KBM-7 (cell line): ENCODE measurements at places on chromosomes 5 and 9.

- no peak for DNase-seq
Observed at GRCh38 chr5:34758514-34758913, 80.5 kb upstream of the TTC23L start.

- DNase-seq = no peak
Observed at GRCh38 chr9:125883565-125884217, 136.5 kb downstream of the PBX3 start.

DNA sequence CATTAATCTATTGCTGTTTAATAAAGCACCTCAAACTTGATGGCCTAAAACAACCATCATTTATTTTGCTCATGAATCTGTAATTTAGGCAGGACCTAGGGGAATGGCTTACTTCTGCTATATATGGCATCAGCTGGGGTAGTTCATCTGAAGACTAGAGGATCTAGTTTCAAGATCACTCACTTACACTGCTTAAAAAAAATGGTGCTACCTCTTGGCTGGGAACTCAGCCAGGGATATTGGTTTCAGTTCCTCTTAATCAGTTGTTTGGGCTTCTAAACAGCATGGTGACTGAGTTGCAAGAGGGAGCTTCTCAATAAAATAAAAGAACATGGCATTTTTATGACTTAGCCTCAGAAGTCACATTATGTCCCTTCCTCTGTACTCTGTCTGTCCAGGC lies 142.0 kb downstream of the FAM114A2 start:
- DNase-seq = peak; percentile 50

GRCh38 chr5:77449981-77450380 lies 42.1 kb downstream of the WDR41 start:
- peak; percentile 7 for DNase-seq

- no peak for DNase-seq
Observed at GRCh38 chr5:71923755-71924154, 183.5 kb upstream of the MAP1B start.

GRCh38 chr5:166505067-166505466 lies 1786.4 kb upstream of the WWC1 start:
- DNase-seq = no peak

GRCh38 chr9:88749420-88749819 lies 214.4 kb downstream of the NXNL2 start:
- DNase-seq = no peak

- no peak for DNase-seq
Observed at GRCh38 chr5:103425686-103426454, 136.7 kb downstream of the NUDT12 start.

DNA sequence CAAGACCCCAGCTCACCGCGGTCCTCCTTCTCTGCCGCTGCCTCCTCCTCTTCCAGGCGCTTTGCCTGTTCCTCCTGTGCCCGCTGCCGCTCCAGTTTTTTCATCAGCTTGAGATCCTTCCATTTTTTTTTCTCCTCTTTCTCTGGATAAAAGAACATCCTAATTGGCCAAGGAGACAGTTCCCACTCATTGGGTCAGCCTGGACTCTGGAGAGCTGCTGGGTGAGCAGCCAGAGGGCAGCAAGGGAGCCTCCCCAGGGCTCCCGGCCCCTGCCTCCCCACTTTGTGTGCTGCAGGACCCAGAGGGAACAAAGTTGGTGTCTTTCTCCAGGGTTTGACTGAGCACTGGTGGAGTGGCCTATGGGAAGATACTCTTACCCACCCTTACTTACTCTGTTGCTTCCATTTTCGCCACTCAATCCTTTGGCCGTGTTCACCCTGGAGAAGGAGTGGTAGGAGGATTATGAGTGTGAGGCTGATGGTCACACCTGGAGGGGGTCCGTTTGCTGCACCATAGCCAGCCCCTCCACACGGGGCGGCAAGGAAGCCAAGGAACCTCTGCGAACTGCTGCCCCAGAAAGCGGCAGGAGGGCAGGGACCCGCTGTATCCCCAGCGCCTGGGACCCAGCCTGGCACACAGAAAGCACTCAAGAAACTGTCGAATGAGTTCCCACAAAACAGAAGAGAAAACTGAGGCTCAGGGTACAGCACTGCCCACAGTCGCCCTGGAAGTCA lies 708 bp downstream of the SPOUT1 start:
- no peak for DNase-seq

GRCh38 chr9:114161513-114161912 lies 6.2 kb downstream of the COL27A1 start:
- no peak for DNase-seq

DNA sequence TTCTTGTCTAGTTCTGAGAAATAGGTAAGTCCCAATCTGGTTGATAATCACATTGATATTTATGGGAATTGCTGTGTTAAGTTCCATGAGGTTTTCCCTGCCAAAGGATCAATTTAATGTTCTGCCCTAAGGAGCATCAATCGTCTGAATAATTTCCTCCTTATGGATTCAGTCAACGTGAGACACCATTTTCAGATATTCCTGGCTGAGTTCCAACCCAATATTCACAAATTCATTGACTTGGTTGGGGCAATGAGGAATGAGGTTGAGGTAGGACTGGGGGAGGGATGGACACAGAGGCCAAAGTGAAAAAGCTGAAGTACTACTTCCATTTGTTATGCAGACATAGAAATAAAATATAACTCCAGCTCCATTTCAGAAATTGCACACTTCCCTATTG lies 99.1 kb downstream of the ZNF622 start:
- no peak for DNase-seq

DNA sequence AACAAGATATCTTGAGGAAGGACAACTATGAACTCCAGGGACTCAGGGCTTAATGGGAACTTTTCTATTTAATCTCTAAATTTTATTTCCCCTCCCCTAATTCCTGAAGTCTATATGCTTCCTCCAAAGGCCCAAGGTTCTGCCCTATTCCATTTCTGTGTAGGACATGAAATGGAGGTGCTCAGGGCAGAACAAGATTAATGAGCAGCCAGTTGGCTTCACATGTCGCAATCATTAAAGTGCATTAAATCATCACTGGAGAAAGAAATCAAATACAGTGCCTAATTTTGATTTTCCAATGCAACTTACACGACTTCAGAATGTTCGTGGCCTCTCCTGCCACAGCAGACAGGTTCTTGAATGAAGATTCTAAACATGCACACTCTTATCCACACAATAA lies 862.1 kb downstream of the PTPRD start:
- DNase-seq = no peak

DNA sequence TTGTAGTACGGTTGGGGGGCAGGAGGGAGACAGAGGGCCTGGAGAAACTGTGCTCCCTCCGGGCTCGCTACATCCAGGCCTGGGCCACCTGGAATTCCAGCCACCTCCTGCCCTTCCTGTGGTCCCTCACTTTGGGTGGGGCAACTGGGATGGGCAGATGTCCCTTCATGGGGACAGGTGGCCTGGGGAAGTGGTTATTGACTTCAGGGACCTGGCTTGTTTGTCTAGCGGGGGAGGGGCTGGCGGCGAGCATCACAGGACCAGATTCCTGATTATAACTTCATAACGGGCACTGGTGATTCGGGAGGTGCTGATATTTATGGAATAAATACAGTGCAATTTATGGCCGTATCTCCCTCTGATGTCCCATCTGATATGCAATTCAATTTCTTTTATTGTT lies 20.1 kb upstream of the LAMC3 start:
- DNase-seq = no peak

DNA sequence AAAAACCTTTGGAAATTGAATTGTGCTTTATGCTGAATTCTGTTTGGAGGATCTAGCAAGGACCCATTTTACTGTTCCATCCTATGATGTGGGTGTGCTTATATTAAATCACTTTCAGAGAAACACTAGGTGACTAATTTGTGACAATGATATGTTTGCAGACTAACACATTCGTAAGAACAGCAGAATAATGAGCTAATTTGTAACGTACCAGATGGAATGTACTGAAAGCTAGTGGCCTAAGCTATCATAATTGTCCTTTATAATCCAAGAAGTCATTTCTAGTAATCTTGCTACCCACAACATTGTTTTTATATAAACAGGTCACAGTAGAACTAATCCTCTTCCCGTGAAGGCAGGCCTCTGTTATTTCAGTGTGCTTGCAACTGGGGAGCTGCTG lies 292.5 kb downstream of the PDE4D start:
- no peak for DNase-seq

GRCh38 chr5:128757196-128757959 lies 207.9 kb upstream of the SLC27A6 start:
- DNase-seq = no peak

- no peak for DNase-seq
Observed at GRCh38 chr5:9523090-9523823, 22.6 kb downstream of the SEMA5A start.

DNA sequence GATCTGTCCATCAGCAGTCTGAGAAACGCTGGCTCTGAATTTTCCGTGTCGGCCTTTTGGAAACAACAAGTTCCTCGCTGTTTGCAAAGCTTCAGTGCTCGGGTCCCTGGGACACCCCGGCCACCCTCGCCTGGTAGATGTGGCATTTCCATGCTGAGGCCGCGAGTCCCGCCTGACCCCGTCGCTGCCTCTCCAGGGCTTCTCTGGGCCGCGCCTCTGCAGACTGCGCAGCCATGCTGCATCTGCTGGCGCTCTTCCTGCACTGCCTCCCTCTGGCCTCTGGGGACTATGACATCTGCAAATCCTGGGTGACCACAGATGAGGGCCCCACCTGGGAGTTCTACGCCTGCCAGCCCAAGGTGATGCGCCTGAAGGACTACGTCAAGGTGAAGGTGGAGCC lies 4.7 kb downstream of the NTNG2 start:
- DNase-seq = no peak

- DNase-seq = peak; percentile 49
Observed at GRCh38 chr5:123035918-123036390, 571 bp downstream of the PPIC start.

DNA sequence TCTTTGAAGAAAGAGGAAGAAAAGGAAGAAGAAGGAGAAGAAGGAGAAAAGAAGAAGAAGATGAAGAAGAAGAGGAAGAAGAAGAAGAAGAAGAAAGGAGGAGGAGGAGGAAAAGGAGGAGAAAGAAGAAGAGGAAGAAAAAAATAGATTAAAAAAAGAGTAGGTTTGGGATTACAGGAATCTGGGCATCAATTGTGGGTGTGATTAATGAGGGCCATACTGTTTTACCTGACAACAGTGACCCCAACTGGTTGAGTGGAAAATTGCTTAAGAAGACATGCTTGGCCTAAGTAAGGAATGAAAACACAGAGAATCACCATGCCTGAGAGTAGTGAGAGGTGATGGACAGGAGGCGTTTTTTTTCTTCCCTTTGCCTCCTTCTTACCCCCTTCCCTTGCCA lies 114.6 kb downstream of the FAM170A start:
- peak; percentile 70 for DNase-seq

GRCh38 chr9:84501587-84501986 lies 161.0 kb upstream of the SLC28A3 start:
- no peak for DNase-seq

- peak; percentile 65 for DNase-seq
Observed at GRCh38 chr9:12464910-12465512, 228.2 kb upstream of the TYRP1 start.

GRCh38 chr5:155912291-155912690 lies 414.7 kb upstream of the SGCD start:
- DNase-seq = no peak

- DNase-seq = no peak
Observed at GRCh38 chr9:136616307-136616635, 46.4 kb upstream of the EGFL7 start.

DNA sequence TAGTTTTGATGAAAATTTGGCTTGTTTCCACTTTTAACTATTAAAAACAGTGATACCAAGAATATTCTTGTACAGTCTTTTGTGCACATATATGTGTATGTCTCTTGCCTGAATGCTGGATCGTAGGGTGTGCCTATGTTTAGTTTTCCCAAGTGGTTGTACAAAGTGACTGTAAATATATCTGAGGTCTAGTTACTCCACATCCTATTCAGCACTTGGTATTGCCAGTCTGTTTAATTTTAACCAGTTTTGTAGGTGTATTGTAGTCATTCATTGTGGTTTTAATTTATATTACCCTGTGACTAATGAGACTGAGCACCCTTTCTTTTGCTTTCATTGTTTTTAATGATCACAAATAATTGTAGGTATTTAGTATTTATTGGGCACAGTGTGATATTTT lies 17.8 kb downstream of the RCL1 start:
- no peak for DNase-seq

GRCh38 chr5:173643964-173644363 lies 27.5 kb upstream of the BOD1 start:
- no peak for DNase-seq

GRCh38 chr5:10106806-10107205 lies 142.9 kb downstream of the ATPSCKMT start:
- no peak for DNase-seq
